ENCODE measurements at places on chromosomes 12 and 14. TPM values are rescaled to one million over a fixed set of nuclear protein-coding genes. Genes with fewer than 3 reads are reported as not detected.

TMX1 gene
- total RNA-seq, result 26.2 TPM

DNA sequence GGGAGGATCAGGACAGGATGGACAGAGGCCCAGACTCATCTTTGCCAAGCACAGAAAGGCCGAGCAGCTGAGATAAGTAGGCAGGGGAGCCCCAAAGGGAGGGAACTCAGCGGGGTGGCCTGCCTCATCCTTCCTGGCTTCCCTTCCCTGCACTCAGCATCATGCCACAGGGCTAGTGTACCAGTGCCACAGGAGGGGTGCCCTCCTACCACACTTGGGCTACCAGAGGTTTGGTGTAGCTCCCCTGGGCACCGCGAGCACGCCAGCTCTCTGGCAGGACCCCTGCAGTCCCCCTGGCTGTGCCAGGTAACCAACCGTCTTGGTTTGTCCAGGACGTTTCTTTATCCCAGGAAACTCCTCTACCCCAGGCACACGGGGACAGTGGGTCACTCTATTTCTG, 123.5 kb downstream of the ESRRB start:
- no peak for DNase-seq

- no peak for DNase-seq
Measured at GRCh38 chr12:116545144-116545543, 14.0 kb upstream of the MAP1LC3B2 start.

- no peak for DNase-seq
Measured at GRCh38 chr14:76607510-76607909, 153.8 kb upstream of the VASH1 start.

DNA sequence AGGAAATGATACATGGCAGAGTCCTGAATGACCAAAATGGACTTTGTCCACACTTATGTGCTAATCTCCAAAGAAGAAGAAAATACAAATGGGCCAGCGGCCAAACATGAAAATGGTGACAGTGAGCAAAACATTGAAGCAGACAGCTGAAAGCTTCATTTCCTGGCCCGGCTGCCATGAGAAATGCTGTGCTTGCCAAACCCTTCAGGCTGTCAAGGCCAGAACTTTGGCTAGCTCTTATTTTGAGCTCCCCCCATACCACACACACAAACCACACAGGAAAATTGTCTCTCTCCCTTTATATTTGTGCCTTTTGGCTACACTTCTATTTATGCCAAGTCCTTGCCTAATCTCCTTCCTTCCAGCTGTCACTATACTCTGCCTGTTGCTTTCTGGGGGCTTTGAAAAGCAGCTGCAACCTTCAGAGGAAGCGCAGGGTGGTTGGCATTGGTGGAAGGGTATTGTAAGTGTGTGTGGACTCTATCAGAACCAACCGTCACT, 323.8 kb downstream of the RAD51B start:
- peak; percentile 89 for DNase-seq

DNA sequence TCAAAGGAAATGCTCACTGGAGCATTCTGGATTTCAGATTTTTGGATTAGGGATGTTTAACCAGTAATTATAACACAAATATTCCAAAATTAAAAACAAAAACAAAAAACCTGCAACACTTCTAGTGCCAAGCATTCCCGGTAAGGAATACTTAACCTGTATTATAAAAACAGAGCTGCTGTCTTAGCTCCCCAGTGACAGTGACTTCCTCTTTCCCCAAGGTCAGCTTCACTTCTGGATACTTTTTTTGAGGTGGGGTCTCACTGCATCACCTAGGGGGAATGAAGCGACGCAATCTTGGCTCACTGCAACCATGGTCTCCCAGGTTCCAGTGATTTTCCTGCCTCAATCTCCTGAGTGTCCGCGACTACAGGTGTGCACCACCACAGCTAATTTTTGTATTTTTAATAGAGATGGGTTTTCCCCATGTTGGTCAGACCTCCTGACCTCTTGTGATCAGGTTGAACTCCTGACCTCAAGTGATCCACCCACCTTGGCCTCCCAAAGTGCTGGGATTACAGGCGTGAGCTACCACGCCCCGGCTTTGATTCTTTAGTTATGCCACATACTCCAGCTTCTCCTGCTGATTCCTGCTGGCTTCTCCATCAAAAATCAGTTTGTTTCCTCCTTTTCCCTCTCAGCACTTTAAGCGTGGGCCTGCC, 15.9 kb downstream of the PPP1CC start:
- DNase-seq, result no peak

DNA sequence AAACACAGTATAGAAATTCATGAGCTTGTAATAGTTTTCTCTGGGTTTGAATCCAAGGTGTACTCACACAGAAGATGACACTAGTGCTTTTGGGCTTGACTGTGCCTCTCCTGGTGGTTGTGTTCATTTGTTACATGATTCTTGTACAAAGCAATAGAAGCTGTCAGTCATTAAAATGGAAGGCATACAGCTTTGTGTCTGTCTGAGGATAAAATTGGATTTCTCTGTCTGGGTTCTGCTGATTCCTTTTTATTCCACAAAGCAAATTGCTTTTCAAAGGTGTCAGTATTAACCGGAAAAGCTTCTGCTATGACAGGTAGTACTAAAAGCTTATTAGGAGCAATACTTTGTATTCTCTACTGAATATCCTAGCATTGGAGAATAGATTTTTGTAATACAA, 361.2 kb downstream of the SLC6A15 start:
- no peak for DNase-seq

DNA sequence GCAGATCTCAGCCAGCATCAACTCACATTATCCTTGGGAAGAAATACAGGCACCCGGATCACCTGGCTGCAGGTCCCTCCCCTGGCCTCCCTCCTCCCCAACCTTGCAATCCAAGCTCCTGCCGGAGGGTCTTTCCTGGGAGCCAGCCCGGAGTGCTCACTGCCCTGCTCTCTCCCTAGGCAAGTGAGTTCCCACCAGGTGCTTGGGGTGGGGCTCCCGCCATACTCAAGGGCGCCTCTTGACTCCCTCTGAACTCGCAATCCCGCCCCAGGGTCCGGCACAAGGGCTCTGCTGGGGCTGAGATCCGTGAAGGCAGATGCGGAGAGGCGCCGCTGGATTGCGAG, 1.2 kb upstream of the CEP170B start:
- no peak for DNase-seq

DNA sequence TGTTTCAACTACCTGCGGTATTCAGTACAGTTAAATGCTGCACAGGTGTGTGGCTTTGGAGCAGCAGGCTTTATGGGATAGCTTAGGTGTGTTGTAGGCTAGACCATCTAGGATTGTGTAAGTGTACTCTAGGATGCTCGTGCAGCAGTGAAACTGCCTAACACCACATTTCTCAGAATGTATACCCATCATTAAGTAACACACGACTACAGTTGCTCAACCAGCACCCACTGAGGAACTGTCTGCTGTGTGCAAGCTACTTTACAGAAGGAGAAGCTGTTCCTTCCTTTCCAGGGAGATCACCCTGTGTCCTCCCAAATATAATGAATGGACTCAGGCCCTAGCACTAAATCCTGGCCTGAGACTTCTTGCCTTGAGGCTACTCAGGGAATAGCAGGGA, 94.8 kb downstream of the SLC24A4 start:
- DNase-seq, result no peak

SLC25A21 gene
- total RNA-seq, result under 0.01 TPM

GPX2 gene
- total RNA-seq, result not detected

- no peak for DNase-seq
Measured at GRCh38 chr12:122130150-122130549, 43.9 kb downstream of the IL31 start.

- DNase-seq, result no peak
Measured at GRCh38 chr12:130334937-130335336, 2.8 kb upstream of the PIWIL1 start.

RD3L gene
- not detected for total RNA-seq

DNA sequence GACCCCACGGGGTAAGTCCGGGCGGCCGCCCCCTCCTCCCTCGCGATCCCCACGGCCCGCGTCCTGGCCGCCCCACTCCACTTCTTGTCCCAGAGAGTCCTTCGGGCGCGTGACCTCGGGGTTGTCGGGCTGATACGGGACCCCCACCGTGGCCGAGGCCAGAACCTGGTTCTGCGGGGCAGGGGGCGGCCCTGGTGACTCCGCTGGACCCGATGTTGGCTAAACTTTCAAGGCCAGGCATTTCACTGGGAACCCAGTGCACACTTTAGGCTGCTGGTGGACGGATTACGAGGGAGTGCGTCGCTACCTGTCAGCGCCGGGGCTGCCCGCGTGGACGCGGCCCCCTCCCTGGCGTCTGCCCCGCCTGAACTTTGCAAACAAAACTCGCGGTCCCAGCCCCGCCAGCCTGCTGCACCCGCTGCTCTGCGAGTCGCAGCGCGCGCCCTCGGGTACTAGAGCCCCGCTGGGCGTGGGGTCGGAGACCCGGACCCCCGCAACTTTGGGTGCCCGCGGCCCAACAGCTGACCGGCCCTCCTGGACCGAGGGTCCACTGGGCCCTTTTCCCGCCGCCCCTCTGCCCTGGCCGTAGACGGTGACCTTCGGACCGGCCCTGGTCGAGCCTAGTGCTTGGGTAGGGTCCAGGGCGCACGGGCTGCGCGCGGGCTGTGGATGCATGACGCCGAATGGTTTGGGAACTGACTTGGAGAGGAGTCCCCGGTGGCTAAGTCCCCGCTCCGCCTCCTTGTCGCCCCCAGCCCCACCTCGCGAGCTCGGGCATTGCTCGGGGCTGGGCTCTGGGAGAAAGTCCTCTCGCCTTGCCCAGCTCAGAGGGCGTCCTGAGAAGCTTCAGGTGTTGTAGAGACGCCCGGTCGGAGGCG, 624 bp downstream of the RIN3 start:
- DNase-seq, result peak; percentile 31

GRCh38 chr14:66600416-66600815, 92.5 kb downstream of the GPHN start:
- DNase-seq, result no peak

CATSPERB gene
- 0.29 TPM for total RNA-seq

- DNase-seq, result no peak
Measured at GRCh38 chr12:7642876-7643309, 22.8 kb downstream of the APOBEC1 start.

DNA sequence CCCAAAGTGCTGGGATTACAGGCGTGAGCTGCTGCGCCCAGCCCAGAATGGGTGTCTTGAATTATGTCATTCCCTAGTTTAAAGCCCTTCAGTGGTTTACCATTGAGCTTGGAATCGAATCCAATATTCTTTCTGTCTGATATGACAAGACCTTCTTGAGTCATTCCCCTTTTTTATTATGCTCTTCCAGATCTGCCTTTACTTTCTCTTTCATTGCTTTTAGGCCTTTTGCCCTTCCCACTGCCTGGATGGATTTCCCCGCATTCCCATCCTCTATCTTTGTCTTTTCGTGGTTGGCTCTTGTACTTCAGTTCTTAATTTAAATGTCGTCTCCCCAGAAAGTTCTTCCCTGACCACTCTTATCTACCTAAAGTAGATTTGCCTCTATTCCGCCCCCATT, 1.6 kb downstream of the TRAFD1 start:
- DNase-seq, result no peak

DNA sequence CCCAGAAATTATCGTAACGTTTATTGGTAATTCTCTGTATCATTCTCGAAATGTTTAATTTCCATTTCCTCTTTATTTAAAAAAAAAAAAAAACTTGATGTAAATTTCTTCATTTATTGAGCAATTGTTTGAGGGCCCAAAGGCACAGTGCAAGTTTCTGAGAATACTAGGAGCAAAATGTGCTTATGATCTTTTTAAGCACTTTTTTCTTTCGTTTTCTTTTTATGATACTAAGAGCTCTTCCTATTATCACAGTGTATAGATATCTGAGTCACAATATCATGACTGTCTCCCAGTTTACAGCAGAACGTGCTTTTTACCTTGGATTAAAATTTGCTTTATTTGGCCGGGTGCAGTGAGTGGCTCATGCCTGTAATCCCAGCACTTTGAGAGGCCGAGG, 5.6 kb downstream of the ATP2A2 start:
- DNase-seq, result no peak

- no peak for DNase-seq
Measured at GRCh38 chr12:117816-118345, 51.3 kb downstream of the IQSEC3 start.

DNA sequence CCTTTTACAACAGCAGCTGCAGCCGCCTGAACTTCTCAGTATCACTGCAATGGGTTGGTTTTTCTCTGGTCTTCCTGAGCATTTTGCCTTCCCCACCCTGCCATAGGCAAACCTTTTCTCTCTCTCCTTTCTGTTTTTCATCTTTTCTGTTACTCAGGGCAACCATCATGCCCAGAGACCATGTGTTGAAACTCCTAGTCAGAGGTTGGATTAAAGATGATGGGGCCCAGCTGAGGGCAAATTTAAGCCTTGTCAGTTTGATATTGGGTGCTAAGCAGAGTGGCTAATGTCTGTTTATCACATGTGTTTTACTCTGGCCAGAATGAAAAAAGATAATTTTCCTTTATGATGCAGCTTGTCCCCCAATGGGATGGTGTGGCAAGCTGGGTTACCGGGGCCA, 107.9 kb upstream of the PMCH start:
- no peak for DNase-seq

PTGDR gene
- 2.9 TPM for total RNA-seq

- peak; percentile 6 for DNase-seq
Measured at GRCh38 chr14:100617410-100618317, 30.4 kb upstream of the BEGAIN start.

- DNase-seq, result no peak
Measured at GRCh38 chr12:122148657-122149056, 25.4 kb downstream of the IL31 start.

DNA sequence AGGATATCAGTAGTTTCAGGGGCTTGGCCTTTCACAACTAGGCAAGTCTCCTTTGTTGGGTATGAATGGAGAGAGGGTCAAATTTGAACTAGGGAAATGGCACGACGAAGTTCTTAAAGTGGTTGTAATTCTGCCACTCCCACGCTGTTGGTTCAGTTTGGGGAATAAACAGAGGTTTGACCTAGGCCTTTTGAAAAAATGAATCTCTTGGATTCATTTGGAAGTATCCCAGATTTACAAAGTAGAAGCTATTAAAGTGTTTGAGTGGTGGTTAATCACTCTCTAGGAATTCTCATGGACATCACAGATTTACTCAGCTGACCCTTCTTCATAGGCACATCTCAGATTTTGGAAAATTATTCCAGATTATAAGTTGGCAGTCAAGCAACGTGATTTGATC, 14.8 kb downstream of the BATF start:
- DNase-seq, result no peak

DNA sequence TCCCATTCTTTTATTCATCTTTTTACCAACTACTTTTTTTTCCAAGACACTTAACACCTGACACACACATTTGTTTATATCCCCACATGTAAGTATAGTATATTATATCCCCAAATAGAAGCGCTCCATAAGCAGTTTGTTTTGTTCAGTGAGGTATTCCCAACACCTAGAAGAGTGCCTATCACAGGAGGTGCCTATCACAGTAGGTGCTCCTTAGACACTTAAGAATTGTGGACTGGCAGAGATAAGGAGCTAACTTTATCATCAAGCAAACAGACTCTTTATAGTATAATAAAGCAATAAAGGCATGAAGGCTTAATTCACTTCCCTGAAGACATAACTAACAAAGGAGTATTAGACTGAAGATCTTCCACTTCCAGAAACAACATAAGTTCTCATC, 29.1 kb downstream of the OSBPL8 start:
- no peak for DNase-seq

GRCh38 chr14:86364634-86365033, 834.7 kb downstream of the FLRT2 start:
- no peak for DNase-seq

CCDC77 gene
- total RNA-seq, result 3.1 TPM

CTDSP2 gene
- total RNA-seq, result 66.9 TPM

DYRK2 gene
- 21.5 TPM for total RNA-seq

All from uterus (tissue), 4 donors.